Activated CD4-positive, alpha-beta T cell treated with anti-CD3 and anti-CD28 coated beads, Interleukin-2, amount 10 ng/mL, durations not matched to agents 7 days and 5 days (primary cell): ENCODE measurements at places on chromosomes 12 and 14.

GRCh38 chr12:10075451-10075850 is 23.3 kb downstream of the CLEC1A start:
- H3K36me3 ChIP-seq, result no peaks in the 10 kb centered on the region
- no peak for DNase-seq
- H3K27ac ChIP-seq, result no peak overlapping the region
- peaks cover 25% of the 10 kb centered on the region for H3K27me3 ChIP-seq
- no peak overlapping the region for H3K4me3 ChIP-seq

DNA sequence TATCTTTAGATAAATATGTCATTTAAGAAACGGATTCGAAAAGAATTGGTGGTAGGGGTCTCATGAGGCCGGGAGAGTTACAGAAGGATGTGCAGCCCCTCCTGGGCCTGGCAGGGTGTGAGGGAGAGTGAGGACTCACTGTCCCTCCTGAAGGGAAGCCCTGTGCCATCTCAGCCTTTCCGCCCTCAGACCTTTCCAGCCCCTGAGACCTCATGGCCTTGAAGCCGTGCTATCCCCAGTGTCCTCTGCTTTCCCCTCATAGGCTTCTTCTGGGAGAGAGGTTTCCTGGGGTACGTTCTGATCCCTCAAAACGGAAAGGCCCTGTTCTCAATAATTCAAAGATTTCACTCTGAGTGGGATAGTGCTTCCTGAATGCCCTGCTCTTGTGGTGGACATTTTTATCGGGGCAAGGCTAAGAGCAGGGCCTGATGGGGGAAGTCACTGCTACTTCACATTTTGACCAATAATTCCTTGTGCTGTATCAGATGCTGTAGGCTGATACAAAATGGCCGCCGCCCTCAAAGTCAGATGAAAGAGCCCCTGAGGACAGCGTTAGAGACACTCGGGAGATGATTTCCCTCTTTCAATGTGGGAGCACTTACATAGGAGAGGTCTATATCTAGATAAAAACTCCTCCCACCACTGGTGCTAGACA is 1.3 kb downstream of the CD4 start:
- H3K36me3 ChIP-seq, result peaks cover 22% of the 10 kb centered on the region
- peak overlapping the region; percentile 95 for H3K27ac ChIP-seq
- H3K4me1 ChIP-seq, result peaks cover 61% of the 10 kb centered on the region
- peak overlapping the region; percentile 95 for H3K4me3 ChIP-seq
- DNase-seq, result peak; percentile 63
- H3K27me3 ChIP-seq, result no peaks in the 10 kb centered on the region

GRCh38 chr14:69886453-69887242 is 7.4 kb downstream of the SMOC1 start:
- no peak for DNase-seq
- H3K36me3 ChIP-seq, result no peaks in the 10 kb centered on the region

- H3K27me3 ChIP-seq, result no peaks in the 10 kb centered on the region
- no peak overlapping the region for H3K27ac ChIP-seq
- H3K4me3 ChIP-seq, result no peak overlapping the region
- no peak for DNase-seq
- no peaks in the 10 kb centered on the region for H3K36me3 ChIP-seq
Observed at GRCh38 chr12:20778969-20779368, 31.5 kb upstream of the SLCO1B3 start.

DNA sequence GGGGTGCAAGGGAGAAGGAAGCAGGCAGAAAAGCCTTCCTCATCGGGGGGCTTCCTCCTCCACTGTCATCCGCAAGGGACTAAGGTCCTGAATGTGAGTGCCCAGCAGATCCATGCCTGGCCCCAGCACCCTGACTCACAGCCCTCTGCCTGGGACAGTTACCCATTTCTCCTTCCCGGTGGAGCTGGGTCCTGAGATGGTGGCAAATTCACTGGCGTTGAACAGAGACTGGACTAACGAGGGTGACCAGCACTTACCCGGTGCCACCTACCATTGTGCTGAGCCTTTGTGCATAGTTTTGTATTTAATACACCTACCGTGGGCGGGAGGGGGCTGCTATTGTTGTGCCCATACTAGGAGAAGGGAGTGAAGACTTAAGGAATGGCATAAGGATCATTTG is 30.9 kb upstream of the PLEKHG6 start:
- no peak overlapping the region for H3K27ac ChIP-seq
- H3K4me3 ChIP-seq, result peak overlapping the region; percentile 38
- peaks cover 32% of the 10 kb centered on the region for H3K27me3 ChIP-seq
- peaks cover 8% of the 10 kb centered on the region for H3K4me1 ChIP-seq
- DNase-seq, result no peak

DNA sequence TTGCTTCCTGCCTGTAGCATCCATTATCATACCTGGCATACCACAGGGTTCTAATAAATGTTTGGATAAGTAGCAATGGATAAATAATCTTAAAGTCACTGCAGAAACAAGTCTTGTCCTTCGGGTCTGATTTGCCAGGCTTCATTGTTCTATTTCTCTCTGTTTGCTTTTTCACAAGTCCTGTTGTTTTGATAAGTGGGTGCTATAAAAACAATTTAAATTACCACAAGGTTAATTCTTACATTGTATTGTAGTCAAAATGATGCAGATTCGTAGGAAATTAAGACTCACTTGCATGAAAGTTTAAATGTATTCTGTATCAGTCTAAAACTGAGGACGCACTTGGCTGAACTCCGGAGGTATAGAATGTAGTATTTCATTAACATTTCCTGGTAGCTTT is 429.9 kb downstream of the NELL2 start:
- no peak overlapping the region for H3K4me3 ChIP-seq
- H3K36me3 ChIP-seq, result no peaks in the 10 kb centered on the region
- H3K27ac ChIP-seq, result no peak overlapping the region
- peaks cover 7% of the 10 kb centered on the region for H3K27me3 ChIP-seq
- H3K4me1 ChIP-seq, result no peaks in the 10 kb centered on the region

DNA sequence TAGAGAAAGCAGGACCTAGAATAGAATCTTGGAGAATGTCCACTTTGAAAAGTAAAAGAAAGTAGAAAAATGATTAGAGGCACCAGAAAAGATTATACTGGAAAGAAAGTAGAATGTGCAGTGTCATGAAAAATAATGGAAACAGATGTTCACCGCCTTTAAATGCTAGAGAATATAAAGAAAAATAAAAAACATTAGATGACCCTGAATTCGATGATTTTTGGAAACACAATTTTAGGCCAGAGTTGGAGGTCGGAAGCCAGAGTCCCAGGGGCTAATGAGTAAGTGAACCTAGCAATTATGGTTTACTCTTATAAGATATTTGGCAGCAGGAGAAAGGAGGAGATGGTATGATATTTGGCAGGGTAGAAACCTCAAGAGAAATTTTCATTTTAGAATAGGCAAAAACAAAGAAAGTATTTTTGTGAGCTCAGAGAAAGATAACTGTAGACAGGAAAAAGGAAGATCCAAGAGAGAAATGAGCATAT is 37.7 kb downstream of the GYS2 start:
- no peaks in the 10 kb centered on the region for H3K36me3 ChIP-seq
- no peak overlapping the region for H3K4me3 ChIP-seq
- no peak overlapping the region for H3K27ac ChIP-seq
- no peaks in the 10 kb centered on the region for H3K4me1 ChIP-seq

DNA sequence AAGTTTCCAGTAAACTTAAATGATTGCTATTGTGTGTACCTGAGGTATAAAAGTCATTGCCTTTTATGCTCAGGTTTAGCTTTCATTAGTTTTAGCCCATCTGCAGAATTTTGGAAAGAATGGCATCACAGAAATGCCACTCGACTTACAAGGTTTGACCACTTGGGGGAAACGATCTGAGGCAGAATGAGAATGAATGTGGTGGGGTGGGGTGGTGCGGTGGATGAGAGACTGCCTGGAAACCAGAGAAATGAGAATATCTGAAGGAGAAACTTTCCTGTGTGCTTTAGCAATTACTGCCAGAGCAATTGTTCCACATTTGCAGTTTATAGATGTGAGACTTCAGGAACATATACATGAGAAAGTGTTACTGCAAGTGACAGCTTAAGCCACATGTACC is 225.4 kb upstream of the PDE3A start:
- H3K27me3 ChIP-seq, result no peaks in the 10 kb centered on the region
- no peaks in the 10 kb centered on the region for H3K36me3 ChIP-seq
- no peak overlapping the region for H3K4me3 ChIP-seq

DNA sequence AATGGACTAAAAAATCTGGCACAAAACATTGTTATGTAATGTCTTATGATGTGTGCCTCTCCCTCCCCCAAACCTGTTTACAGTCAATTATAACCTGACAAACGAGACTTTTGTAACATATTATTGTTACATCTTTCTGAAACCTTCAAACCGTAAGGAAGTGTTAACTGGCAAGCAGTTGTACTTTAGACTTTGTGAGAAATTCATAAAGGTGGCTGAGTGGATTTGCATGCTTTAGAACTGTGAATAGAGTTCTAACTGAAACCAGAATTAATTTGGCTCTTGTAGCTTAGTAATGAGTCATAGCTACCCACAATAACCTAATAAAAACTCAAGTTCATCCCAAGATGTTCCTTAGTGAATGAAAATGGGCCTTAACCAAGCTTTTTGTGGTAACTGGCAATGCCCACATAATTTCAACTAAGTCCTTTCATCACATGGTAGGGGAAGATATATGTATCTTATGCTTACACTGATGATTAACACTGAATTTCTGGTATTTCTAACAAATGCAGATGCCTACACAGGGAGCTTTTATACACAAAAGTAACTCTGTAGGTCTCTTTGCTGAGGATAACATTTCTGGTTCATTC is 29.7 kb downstream of the RAD9B start:
- no peaks in the 10 kb centered on the region for H3K27me3 ChIP-seq
- DNase-seq, result no peak
- no peak overlapping the region for H3K4me3 ChIP-seq
- H3K27ac ChIP-seq, result no peak overlapping the region

GRCh38 chr14:106657460-106657859 is 1131.1 kb downstream of the TMEM121 start:
- no peak overlapping the region for H3K4me3 ChIP-seq
- peaks cover 20% of the 10 kb centered on the region for H3K27me3 ChIP-seq
- no peaks in the 10 kb centered on the region for H3K36me3 ChIP-seq

DNA sequence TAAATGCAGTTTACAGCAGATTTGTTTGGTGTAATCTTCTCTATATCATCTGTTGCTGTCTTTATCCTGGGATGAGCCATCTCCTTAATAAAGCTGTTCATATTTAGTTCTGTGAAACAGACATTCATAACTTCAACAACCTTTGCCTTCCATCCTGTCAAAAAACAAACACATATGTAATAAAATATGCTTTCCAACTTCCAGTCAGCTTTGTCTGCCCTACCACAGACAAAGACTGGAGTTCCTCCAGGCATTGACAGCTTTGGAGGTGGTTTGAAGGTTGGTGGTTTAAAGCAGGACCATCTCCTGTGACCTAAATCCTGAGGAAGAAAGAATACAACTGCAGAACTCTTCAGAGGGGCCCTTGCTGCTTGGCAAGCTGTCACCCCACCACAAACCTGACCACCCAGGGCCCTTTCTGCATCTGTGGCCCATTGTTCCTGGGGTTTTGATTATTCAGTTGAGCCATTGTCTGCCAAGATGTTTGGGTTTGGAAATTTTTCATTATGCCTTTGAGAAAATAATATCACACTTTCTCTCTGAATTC is 28.2 kb upstream of the PTGR2 start:
- no peak overlapping the region for H3K4me3 ChIP-seq
- H3K36me3 ChIP-seq, result peaks cover 3% of the 10 kb centered on the region
- H3K4me1 ChIP-seq, result peaks cover 4% of the 10 kb centered on the region
- H3K27ac ChIP-seq, result no peak overlapping the region
- H3K27me3 ChIP-seq, result peaks cover 5% of the 10 kb centered on the region

- peaks cover 36% of the 10 kb centered on the region for H3K36me3 ChIP-seq
- peaks cover 44% of the 10 kb centered on the region for H3K4me1 ChIP-seq
- no peak for DNase-seq
Observed at GRCh38 chr12:62601765-62602164, 135.1 kb downstream of the MON2 start.

- no peak overlapping the region for H3K4me3 ChIP-seq
- no peaks in the 10 kb centered on the region for H3K27me3 ChIP-seq
- H3K27ac ChIP-seq, result no peak overlapping the region
- H3K36me3 ChIP-seq, result peaks cover 12% of the 10 kb centered on the region
- DNase-seq, result no peak
- H3K4me1 ChIP-seq, result peaks cover 7% of the 10 kb centered on the region
Observed at GRCh38 chr14:73500360-73500759, 9.6 kb downstream of the RIOX1 start.

DNA sequence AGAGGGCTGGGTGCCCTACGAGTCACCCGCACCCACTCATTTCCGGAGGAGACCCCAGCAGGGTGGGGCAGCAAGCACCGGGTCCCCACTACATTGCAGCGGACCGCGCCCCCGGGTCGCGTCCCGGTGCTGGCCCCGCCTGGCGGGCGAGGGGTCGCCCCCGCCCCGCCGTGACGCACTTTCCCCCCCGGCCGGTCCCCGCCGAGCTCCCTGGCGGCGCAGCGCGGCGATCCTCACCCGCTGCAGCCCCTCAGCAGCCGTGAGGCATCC is 106.1 kb downstream of the PRICKLE1 start:
- H3K36me3 ChIP-seq, result no peaks in the 10 kb centered on the region
- H3K4me3 ChIP-seq, result peak overlapping the region; percentile 79
- H3K27me3 ChIP-seq, result peaks cover 79% of the 10 kb centered on the region
- H3K4me1 ChIP-seq, result peaks cover 12% of the 10 kb centered on the region
- no peak overlapping the region for H3K27ac ChIP-seq

- no peak overlapping the region for H3K4me3 ChIP-seq
- DNase-seq, result no peak
- no peaks in the 10 kb centered on the region for H3K36me3 ChIP-seq
- H3K4me1 ChIP-seq, result peaks cover 21% of the 10 kb centered on the region
Observed at GRCh38 chr12:24791622-24792021, 157.3 kb downstream of the BCAT1 start.

- no peaks in the 10 kb centered on the region for H3K4me1 ChIP-seq
- H3K27me3 ChIP-seq, result no peaks in the 10 kb centered on the region
- DNase-seq, result no peak
- no peak overlapping the region for H3K4me3 ChIP-seq
- H3K36me3 ChIP-seq, result no peaks in the 10 kb centered on the region
Observed at GRCh38 chr14:39939023-39939422, 506.8 kb upstream of the FBXO33 start.

GRCh38 chr12:106897981-106898901 is 57.5 kb upstream of the TMEM263 start:
- peaks cover 22% of the 10 kb centered on the region for H3K27me3 ChIP-seq
- DNase-seq, result no peak
- no peaks in the 10 kb centered on the region for H3K36me3 ChIP-seq
- H3K27ac ChIP-seq, result no peak overlapping the region
- peaks cover 8% of the 10 kb centered on the region for H3K4me1 ChIP-seq

DNA sequence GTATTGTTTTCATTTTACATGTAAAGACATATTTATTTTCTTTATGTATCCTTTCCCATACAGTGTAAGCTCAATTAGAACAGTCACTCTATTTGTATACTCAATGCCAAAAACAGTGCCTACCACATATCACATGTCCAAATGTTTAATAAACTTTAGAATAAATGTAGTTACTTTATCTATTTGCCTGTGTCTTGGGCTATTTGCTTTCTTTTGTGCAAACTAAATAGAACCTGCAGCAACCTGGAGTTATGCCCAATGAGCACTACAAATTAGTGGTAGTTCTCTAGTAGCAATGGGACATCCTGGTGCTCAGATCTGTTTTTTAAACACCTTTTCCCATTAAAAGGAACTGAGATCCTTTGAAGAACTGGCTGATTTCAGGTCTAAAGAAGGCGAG is 186.7 kb downstream of the PPFIA2 start:
- no peaks in the 10 kb centered on the region for H3K4me1 ChIP-seq
- H3K4me3 ChIP-seq, result no peak overlapping the region
- no peak overlapping the region for H3K27ac ChIP-seq
- H3K27me3 ChIP-seq, result no peaks in the 10 kb centered on the region
- H3K36me3 ChIP-seq, result no peaks in the 10 kb centered on the region
